ENCODE measurements at places on chromosomes 2 and 18. TPM values are rescaled to one million over a fixed set of nuclear protein-coding genes. Genes with fewer than 3 reads are reported as not detected.

AGXT gene
- total RNA-seq, result not detected

TRIP12 gene
- 238 TPM for total RNA-seq

GKN1 gene
- not detected for total RNA-seq

SLC9A4 gene
- total RNA-seq, result not detected

ST6GAL2 gene
- total RNA-seq, result not detected

EMILIN1 gene
- total RNA-seq, result 33.7 TPM

GREB1L gene
- total RNA-seq, result 10.1 TPM

DNA sequence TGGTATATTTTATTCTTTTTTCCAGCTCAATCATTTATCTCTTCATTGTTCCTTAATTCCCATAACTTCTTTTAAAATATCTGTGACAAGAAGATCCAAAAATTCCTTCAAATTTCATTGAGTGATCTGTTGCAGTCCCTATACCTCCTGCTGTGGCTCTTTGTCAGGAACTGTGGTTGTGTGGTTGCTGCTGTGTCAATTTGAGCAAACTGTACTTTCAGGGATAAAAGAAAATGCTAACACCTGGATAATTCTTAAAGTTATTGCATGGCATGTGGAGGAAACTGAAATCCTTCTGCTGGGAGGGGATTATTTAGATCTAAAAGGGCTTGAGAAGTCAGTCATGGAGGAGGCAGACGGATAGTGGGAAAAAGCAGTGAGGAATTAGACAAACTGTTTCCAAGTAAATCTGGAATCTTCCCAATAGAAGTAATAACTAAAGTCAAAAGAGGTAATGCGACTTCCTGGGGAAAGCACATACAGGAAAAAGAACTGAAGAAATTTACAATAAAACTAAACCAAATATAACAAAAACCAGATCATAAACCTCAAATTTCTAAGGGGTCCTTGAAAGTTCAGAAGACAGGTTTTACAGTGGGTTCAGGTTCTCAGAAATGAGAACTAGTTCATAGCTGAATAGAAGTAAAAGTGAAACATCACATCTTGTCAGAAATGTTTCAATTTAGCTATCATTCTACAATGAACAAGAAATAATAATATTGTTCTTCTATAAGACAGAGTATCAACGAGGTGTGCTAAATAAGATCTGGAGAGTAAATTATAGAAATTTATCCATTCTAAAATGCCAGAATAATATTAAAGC lies 33.5 kb upstream of the CD226 start:
- no peak for DNase-seq

DNA sequence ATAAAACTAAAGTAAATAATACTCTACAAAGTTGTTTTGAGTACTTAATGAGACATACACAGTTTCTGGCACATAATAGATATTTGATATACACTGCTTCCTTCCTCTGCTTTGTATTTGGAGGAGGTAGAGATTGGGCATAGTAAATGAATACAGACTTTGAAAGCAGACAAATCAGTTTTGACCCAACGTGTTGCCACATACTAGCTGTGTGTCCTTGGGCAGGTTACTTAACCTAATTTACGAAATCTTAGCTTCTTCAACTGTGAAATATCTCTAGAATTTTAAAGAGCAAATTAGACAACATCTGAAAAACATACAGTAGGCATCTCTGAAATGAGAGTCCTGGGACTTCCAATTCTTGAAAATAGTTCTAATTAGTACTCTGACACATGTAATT lies 425.4 kb downstream of the TGIF1 start:
- no peak for DNase-seq

GRCh38 chr18:27411911-27412310 lies 226.8 kb upstream of the CHST9 start:
- no peak for DNase-seq

GRCh38 chr2:10951558-10952414 lies 40.1 kb downstream of the KCNF1 start:
- DNase-seq, result no peak

DNA sequence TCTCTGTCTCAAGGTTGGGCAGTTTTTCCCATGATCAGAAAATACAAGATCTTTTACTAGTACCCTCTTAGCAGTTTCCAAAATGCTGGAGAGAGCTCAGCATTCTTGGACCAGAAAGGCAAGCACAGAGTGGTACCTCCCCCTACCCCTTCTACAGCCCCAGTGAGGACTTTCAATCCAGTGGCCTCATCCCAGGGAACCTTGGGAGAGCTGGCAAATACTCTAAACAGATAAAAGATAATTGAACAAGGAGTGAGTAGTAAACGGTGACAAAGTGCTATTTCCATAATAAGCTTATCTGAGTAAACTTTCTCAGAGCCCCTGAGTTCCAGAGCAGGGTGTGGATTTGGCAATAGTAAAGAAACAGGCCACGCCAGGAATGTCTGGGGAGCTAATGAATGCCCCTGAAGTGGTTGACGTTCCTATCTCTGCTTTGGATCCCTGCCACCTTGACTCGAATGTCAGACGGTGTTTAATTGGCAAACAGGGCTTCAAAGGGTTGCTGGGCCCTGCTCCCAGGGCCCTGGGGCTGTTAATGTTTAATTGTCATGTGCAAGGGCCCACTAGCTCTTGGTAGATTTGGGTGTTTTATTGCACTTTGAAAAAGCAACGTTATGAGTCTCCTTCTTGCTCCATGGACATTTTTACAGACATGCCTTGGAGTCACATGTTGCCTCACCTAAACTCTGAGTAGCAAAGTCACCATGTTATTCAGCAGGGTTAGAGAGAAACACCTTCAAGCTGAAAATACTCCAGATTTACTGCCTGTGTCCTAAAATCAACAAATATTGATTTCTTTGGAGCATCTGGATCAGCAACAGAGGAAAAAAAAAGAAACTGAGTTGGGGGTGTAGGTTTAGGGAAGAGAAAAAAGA lies 239.9 kb downstream of the CYRIA start:
- no peak for DNase-seq

DNA sequence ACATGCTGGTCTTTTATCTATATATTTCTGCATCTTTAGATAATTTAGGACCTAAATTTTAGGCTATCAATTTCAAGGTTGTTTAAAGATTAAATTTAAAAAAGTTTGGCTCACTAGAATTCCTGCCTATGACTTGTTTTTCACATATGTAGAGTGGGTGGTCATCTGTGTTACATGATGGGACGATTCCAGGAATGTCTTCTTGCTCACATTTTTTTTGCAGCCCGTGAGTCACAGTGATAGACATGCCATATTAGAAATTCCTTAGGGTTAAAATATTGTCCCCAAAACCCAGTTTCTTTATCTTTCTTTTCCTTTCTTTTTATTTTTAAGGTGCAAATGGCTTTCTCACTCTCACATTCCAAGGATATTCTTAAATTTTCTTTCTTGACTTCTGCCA lies 652.0 kb downstream of the PLCL1 start:
- no peak for DNase-seq

DNA sequence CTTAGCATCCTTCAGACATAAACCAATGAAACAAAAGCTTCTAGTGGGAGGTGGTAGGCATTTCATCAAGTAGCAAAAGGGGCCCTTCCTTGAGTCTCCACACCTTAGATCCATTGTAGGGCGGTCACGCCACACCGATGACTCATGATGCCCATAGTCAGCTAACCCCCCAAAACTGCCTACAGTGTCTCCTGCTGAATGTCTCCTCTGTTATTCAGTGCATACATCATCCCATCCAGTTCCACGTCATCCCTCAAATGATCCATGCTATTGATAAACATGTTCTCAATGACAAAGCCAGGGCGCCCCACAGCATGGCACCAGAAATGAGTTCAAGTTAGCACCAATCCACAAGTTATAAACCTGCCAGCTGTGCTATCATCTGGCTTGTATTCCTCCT lies 57.4 kb upstream of the ACKR3 start:
- DNase-seq, result no peak

DNA sequence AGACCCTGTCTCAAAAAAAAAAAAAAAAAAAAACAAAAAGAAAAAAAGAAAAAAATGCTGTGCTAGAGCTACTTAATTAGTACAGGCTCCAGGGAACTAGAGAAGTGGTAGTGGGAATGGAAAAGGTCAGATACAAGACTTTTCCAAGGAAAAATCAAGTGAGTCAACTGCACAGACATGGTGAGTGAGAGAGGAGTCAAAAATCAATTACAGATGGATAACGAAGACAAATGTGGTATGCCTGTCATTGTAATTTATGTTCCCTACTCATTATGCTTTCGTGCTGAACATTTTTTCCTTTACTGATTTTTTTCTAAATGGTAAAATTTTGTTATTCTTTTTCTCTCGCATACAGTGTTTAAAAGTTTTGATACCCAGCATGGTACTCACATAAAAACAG lies 111.5 kb downstream of the MDH1 start:
- no peak for DNase-seq

DNA sequence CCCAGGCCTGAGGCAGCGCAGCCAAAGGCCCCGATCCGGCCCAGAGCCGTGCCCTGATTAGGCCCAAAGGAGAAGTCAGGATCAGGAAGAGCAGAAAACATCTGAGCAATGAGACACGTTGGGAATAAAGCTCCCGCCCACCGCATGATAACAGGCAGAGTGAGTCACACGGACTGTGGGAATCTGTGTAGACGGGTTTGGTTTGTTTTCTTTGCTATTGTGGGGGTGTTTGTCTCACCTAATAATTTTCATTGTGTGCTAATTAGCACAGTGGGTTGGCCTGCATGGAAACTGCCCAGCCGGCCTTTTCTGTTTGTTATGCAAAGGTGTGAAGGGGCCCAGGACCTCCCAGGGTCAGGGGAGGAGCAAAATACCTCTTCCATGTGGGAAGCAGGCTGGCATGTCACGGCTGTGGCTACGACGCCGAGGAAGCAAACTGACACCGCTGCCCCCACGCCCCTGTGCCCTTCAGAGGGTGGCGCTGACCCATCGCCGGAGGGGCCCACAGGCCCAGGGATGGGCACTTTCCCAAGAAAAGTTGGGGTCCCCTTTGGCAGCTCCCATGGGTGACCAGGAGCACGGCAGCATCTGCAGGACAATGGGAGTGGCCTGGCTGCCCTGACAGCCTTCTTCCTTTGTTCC lies 68.4 kb upstream of the CTDP1 start:
- peak; percentile 89 for DNase-seq

All from dermis blood vessel endothelial cell (primary cell).